ENCODE measurements at places on chromosomes 7 and 10.

GRCh38 chr10:52394246-52394645 is 80.2 kb downstream of the DKK1 start:
- DNase-seq, result no peak

GRCh38 chr7:2384354-2385243 is 18.8 kb upstream of the CHST12 start:
- DNase-seq, result no peak

- DNase-seq, result no peak
Measured at GRCh38 chr7:46317256-46317655, 396.2 kb upstream of the IGFBP3 start.

- DNase-seq, result no peak
Measured at GRCh38 chr7:50315739-50316671, 11.5 kb downstream of the IKZF1 start.

DNA sequence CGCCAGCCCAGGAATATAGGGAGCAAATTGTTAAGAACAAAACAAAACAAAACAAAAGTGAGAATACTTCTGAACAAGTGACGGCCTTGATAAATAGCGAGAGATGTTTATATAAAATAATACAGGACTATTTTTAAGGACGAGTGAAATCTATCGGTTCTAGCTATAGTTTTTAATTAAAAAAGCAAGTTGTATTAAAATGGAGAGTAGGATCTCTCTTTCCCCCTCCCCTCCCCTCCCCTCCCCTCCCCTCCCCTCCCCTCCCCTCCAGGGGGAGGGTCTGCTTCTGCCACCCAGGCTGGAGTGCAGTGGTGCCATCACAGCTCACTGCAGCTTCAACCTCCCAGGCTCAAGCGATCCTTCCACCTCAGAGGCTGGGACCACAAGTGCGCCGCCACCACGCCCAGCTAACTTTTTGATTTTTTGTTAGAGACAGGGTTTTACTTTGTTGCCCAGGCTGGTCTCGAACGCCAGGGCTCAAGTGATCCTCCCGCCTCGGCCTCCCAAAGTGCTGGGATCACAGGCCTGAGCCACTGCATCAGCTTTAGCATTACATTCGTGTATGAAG is 440 bp upstream of the TCAF1 start:
- DNase-seq, result no peak
